CD4-positive, alpha-beta T cell treated with Interleukin-17A for 1 hour (primary cell): ENCODE measurements at places on chromosomes 6 and 20.
A peak's percentile ranks its signal among the peaks of the same experiment; 100 is the strongest.

- no peak for DNase-seq
Measured at GRCh38 chr20:58492795-58493524, 22.2 kb downstream of the APCDD1L start.

DNA sequence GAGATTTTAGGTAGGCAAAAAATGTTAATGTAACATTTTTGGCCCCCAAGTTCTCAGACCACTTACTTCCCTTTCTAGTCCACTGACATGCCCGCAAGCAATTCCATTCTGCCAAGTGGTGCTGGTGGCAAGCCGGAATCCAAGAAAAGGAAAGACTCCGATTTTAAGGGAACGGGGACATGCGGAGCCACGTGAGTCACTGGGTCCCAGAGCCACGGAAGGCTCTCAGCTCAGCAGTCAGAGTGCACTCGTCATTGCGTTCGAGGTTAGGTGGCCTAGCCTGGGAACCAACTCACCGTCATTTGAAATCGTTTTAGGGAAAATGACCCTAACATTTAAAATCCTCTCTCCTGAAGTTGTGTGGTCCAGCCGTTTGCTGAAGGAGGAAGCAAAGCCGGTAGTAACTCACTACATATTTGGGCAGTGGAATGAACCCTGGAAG lies 711 bp upstream of the SIRT5 start:
- DNase-seq = no peak

DNA sequence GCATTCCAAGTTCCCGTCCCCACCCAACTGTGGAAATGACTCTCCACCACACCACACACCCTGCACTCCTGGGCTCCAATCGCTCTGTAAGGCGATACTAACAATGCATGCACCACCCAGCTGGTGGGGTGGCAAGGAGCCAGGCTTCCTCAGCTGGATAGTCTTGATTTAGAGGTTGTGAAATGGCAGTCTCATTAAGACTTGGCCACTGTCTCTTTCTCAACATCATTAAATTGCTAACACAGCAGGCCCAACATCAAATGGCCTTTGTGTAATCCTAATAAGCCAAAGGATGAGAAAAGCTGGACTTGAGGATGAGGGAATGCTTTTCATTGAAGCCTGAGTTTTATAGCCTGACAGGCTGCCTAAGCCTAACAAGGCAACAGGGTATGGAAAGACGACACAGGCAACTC lies 223.7 kb downstream of the GMDS start:
- DNase-seq = no peak

DNA sequence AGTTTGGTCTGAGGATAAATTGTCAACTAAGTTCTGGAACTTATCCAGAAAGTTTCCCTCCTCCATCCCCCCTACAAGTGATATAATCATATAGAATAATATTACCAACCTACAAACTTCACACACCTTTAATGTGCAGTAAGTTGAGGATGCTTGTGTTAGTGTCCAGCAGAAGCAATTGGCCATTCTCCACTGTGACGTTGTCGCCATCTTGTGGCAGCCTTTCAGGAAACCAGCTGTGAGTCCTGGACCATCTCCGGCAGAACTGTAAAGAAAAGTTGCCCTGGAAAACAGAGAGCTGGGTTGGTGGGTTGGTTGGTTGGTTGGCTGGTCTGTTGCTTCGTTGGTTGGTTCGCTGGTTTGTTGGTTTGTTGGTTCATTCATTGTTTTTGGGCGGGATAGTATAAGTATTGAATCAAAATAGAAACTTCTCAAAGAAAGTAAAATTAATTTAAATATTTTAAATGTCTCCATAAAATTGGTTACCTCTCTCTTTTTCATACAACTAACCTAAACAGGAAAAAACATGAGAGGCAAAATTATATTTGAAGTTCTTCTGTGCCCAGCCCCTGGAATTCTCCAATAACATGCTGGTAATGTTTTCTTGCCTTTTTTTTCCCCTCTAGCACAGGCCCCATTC lies 127.5 kb downstream of the PKHD1 start:
- peak; percentile 3 for DNase-seq

DNA sequence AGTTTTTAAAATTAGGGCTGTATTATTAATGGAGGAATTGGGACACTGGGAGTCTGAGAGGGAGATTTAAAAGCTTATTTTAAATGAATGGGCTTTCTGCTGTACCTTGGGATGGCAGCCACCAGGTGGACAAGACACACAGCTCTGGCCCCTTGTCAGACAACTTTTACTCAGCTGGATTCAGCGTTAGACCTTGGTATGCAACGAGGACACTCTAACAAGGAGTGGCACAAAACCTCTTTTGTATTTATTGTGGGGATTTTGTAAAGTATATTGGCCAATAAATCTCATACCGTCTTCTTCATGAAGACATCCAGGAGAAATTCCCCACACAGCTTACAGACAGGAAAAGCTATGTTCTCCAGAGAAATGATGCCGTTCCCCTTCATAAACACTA lies 105.7 kb downstream of the LCA5 start:
- no peak for DNase-seq

- no peak for DNase-seq
Measured at GRCh38 chr6:89797317-89797716, 22.3 kb downstream of the MDN1 start.

GRCh38 chr20:47016068-47016664 lies 121.5 kb downstream of the EYA2 start:
- DNase-seq = no peak

DNA sequence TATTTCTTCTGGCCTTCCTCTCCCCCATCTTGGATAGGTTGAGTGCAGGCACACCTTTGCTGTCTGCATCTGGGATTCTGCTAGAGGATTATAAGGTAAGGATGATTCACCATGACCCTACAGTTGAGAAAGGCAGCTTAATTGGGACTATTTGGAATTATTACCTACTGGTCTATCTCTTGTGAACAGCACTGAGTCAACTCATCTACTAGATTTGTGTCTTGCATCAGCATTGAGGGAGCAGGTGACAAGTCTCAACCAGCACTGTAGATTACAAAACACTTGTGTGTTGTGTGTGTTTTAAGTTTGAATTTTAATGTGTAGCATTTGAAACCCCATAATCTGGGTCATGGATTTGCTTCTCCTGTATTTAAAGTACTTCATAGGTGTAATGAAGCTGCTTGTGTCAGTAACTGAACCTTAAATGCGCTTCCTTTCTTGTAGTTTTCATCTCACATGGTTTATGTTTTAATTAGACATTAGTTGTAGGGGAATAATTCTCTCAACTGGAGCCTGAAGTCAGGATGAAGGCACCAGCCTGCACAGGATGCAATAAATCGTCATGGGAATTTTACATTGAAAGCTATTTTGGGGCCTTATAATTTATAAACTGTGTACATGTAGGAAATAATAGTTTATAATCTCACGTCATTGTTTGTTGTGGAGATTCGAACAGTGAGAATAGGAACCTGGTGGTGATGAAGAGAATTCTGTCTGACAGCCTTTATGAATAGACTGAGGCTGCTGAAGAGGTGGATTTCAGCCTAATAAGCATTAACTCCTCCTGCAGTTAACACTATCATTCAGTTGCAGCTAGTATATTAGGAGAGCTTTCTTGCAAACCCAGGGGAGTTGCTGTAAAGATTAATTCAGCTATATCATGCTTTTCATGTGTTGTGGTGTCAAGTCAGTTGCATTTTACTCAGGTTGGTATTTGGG lies 125.1 kb downstream of the JARID2 start:
- DNase-seq = no peak

DNA sequence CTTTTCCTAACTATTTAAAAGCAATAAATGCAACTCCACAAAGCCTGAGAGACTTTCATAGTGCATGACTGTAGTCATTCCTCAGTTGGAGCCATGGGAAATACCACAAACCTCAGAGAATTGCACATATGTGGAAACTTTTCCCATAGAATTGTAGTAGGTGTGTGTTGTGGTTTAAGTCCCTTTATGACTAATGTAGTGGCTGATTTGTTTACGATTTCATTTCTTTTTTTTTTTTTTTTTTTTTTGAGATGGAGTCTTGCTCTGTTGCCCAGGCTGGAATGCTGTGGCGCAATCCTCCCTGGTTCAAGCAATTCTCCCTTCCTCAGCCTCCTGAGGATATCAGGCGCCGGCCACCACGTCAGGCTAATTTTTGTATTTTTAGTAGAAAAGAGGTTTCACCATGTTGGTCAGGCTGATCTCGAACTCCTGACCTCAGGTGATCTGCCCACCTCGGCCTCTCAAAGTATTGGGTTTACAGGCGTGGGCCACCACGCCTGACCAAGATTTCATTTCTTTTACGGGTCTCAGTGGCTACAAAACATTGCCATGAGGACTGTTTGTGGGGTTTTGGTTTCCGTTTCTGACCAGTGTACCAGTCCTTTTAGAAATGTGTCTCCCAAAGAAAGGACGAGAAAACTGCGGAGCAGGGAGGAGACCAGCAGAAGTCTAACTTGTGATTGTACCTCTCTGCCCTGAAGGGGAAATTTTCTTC lies 212.1 kb upstream of the MARCKS start:
- no peak for DNase-seq

GRCh38 chr6:56746767-56747504 lies 104.2 kb upstream of the DST start:
- DNase-seq = no peak

DNA sequence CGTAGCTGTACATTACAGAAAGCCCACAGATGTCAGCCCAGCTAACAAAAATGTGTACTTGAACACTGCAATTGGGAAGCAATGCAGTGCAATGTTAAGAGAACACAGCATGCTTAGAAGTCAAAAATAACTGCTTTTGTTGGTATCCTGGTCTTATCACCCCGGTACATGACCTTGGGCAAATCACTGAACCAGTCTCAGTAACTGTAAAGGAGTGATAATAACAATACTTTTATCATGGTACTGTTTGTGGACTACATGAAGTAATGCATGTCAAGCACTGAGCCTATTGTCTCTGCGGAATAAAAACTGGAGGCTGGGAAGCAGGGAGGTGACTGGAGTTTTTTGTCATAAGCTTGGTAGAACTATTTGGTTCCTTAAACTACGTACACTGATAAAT lies 44.7 kb upstream of the SPDEF start:
- no peak for DNase-seq

DNA sequence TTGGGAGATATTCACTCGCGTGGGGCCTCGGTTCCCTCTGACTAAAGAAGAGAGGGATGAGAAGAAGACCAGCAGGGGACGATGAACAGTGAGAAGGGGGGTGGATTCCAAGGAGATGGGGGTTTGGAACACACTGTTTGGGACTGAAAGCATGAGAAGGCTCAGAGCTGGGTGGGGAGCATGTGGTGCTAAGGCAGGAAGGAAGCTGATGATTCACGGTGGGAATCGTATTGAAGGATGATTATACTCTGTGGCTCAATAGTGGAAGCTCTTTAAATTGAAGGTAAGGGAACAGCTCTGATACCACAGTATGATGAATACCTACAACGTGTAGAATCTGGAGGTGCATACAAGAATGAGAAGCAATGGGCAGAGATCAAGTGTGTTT lies 117.5 kb upstream of the KCNK16 start:
- DNase-seq = no peak

GRCh38 chr6:128532136-128532535 lies 11.7 kb upstream of the PTPRK start:
- no peak for DNase-seq

- DNase-seq = no peak
Measured at GRCh38 chr6:17469006-17469832, 75.8 kb downstream of the CAP2 start.
